ENCODE measurements at places on chromosomes 5 and 9.

DNA sequence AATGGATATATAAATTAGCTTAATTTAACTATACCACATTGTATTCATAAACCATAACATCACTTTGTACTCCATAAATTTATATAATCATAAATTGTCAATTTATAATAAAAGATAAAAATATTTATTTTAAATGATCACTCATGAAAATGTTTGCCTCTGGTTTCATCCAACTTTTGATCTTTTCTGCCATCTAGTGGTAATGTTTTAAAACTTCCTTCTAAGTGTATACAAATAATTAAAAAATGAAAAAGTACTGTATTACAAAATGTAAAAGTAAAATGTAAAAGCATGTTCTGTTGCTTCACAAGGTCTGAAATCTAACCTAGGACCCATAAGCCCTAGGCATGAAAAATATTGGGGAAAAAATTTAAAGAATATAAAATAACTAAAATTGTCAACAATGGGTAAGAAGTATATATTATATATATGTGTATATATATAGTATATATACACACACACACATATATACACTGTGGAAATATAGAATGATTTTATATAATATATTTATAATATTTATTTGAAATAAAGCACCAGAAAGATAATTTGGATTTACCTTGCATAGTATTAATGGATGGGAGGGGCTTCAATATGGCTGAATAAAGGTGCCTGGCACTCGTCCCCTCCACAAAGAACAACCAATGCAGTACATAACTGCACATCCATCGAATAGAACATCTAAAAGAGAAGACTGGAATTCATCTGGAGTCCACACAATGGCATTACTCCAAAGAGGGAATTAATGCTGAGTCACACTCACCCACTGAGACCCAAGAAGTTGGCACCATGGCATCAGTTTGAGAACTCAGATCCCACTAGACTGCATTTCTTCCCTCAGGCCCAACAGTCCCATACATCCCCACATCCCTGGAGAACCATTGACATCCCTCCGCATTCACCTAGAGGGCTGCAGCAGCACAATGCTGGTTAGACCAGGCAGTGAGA, 32.5 kb downstream of the ANXA1 start:
- peak; percentile 44 for DNase-seq

DNA sequence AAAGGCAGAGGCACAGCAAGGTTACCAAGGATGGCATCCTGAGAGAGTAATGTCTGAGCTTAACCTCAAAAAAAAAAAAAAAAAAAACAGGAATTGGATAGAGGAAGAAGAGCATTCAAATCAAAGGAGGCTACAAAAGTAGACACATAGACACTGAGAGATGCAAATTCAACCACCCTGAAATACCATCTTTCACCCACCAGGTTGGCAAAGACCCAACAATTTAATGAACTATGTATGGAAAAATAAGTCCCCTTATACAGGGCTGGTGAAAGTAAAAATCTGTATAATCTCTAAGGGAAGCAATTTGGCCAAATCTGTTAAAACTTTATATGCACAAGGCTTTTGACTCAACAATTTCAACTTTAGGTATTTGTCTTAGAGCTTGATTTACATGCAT, 4.9 kb downstream of the NADK2 start:
- no peak for DNase-seq

DNA sequence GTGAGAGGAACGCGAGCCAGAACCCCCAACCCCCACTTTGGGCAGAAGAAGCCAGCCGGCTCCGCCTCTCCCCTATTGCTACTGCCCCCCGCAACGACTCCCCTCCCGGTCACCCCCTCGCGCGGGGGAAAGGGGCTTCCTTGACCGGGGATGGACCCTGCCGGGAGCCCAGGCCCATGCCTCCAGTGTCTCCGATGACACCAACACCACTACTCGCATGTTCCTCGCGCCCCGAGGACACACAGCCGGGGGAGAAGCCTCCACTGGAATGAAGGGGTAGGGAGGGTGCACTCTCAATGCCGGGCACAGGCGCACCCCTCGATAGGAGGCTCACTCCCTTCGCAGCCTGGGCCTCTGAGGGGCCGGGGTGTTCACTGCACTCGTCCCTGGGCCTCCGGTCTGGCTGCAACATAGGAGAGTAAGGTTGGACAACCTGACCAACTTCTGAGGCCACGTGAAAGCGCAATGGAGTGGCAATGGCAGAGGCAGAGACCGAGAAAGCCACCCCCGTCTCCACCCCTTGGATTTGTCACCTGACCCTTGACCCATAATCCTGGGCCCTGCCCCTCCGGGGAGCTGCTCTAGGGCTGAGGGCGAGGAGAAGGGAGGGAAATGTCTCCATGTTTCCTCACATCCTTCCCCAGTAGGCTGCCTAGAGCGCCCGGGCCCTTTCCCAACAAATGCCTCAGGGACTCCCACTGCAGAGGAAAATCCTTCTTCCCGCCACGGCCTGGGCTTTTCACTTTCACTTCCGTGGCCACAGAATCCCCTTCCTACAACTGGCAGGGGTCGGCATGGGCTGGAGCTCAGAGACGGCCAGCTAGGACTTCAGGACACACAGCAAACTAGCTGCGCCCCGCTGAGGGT, 1.1 kb upstream of the CNTFR start:
- DNase-seq: no peak

DNA sequence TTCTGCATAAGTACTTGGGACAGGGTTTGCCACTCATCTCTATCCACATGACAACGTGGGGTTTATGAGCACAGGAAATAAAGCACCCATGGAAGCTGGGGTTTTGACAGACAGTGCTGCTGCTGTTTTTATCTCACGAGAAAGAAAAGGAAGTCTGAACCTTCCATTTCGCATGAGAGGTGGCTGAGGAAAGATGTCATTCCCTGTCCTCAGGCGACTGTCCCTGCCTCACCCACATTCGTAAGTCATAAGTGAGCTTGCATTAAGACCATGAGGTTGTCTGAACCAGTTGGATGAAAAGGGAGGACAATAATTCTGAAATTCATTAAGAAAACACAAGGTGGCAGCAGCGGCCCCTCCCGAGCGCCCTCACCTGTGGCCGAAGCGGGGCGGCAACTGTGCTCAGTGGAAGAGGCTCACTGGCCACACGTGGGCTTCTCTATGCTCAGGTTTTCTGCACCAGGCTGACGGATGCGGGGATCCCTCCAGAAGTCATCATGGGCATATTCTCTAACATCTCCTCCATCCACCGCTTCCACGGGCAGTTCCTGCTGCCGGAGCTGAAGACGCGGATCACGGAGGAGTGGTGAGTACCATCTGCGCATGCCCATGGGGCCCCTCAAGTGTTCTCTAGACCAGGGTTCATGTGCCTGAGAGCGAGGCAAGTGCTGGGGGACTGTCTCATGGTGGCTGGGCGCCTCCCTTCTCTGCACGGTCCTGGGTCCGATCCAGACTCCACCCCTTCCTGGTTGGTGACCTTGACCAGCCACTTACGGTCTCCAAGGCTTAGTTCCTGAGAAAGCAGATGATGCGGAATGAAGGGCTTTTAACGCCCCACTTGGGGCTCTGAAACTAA, 54.7 kb upstream of the SUSD3 start:
- DNase-seq: peak; percentile 10

GRCh38 chr9:30944225-30944569, 1440.2 kb upstream of the ACO1 start:
- no peak for DNase-seq

DNA sequence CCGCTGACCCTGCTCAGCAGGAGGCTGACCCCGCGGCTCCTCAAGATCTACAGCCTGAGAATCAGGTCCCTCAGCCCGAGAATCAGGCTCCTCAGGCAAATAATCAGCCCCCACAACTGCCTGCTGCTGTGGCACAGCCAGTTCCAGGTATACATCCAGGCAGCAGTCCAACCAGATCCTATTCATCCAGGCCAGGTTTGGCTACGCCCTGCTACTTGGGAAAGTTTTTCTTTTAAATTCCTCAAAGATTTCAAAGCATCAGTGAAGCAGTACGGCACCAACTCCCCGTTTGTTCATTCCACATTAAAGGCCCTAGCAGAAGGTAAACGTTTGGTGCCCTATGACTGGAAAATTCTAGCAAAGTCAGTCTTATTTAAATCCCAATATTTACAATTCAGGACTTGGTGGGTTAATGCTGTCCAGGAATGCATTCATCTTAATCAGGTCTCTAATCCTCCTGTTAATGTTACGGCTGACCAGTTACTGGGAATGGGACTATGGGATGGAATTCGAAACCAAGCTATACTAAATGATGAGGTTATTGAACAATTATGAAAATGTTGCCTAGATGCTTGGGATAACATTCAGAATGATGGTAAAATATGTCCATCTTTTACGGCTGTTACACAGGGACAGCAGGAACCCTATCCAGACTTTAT, 102.3 kb downstream of the SYK start:
- DNase-seq: no peak

- no peak for DNase-seq
Measured at GRCh38 chr5:21225223-21226064, 1237.4 kb upstream of the CDH18 start.

GRCh38 chr5:43367453-43367852, 44.7 kb downstream of the CCL28 start:
- no peak for DNase-seq

GRCh38 chr9:8643896-8644295, 844.3 kb upstream of the DMAC1 start:
- DNase-seq: no peak

- no peak for DNase-seq
Measured at GRCh38 chr5:177427919-177428573, 1.6 kb downstream of the GRK6 start.

DNA sequence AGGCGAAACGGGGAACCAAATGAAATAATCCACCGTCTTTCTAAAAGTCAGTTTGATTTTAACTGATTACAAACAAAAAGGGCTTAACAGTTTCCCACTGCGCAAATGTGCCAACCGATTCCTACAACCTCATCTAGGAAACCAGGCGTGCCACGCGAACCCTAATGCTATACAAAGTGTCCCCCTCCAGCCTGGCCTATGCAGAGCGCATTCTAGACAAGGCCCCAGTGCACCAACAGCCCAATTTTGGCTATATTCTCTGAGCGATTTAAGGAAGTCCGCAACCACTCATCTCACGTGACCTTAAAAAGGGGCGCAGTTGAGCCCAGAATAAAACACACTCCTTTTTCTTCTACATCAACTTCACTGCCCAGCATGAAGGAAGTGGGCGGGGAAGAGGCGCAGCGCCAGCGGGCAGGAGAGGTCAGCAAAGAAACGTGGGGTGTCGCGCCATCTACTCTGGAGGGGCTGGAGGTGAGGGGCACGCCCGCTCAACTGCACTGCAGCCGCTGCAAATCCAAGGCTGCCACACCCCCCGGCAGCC, 779 bp downstream of the FAM13B start:
- peak; percentile 28 for DNase-seq

DNA sequence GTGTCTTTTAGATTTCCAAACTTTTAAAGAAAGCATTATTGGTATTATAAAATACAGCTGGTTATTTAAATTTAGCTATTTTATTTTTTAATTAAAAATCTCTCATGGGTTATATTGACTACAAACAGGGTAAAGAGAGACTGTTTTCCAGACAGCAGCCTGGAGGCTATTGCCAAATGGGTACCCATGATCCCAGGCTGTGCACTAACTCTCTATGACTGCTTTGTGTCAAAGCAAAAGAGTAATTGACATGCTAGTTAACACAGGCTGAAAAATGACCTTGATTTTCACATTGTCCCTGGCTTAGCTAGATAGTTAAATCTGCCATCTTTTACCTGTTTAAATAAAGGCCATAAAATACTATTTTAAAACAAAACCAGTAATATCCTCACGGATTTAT, 589.7 kb downstream of the ANXA1 start:
- DNase-seq: no peak

GRCh38 chr5:93193431-93194347, 387.3 kb downstream of the NR2F1-AS1 start:
- DNase-seq: no peak

DNA sequence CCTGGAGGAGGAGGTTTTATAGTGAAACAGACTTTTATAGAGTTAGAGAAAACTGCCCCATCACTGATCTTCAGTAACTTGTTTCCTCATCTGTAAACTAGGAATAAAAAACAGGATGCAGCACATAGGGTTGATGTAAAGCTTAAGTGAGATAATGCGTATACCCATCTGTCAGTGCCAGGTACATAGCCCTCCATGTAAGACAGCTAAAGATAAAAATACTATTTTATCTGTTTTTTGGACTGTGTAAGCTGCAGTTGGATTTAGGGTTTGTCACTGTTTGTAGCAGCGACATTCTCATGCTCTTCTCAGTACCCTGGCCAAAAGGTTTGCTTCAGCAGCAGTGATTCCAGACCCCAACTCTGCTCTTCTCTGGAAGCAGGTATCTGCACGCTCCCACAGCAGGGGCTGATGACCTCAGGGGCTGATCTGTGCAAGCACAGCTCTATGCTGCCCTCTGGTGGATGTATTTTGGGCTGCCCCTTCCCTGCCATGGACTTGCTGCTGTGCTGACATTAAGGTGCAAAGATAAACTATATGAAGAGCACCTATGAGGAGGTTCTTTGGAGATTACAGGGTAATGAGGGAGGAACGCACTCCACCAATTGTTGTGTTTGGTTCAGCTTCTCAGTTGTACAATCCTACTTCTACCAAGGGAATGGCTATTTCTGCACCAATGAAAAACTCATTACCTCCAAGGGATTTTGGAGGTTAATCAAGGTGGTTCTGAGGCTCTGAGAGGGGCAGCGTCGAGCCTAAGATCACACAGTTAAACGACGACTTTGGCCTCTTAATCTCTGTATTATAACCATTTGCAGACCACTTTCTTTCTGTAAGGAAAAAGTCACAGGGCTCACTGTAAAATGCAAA, 13.1 kb downstream of the HMHB1 start:
- peak; percentile 70 for DNase-seq

DNA sequence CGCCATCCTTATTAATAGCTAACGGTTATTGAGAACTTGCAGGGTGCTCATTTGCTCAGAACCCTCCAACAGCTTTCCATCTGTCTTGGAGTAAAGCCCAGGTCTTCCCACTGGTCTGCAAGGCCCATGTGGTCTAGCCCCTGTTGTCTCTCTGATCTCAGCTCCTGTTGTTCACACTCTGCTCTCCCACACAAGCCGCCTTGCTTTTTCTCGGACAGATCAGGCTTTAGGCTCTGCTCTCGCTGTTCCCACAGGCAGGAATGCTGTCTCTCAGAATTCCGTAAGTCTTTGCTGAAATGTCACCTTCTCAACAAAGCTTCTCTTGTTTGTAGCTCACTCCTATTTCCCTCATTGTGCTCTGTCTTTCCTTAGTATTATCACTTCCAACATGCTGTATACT, 34.3 kb downstream of the GPR107 start:
- no peak for DNase-seq
